Cortex of kidney (tissue), 1 donor: ENCODE measurements at places on chromosomes 6 and 20.

- no peak for DNase-seq
These were observed 22.2 kb upstream of the NCOA3 start for GRCh38 chr20:47479506-47479905.

GRCh38 chr20:32914031-32914430, 55.3 kb downstream of the EFCAB8 start:
- no peak for DNase-seq

GRCh38 chr6:53112871-53113270, 35.8 kb downstream of the GCM1 start:
- DNase-seq = no peak

DNA sequence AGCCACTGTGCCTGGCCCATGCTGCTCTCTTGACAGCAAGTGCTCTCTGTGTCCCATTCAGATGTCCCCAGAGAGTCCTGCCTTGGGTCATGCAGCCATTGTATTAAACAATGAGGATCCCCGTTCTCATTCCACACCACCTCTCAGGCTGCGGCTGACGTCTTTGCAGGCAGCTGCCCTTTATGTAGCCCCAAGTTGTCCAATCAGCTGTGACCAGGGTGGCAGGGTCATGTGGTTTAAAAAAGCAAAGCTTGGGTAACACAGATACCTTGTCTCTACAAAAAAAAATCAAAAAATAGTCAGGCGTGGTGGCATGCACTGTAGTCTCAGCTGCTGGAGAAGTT, 13.2 kb downstream of the GCNT2 start:
- DNase-seq = no peak

DNA sequence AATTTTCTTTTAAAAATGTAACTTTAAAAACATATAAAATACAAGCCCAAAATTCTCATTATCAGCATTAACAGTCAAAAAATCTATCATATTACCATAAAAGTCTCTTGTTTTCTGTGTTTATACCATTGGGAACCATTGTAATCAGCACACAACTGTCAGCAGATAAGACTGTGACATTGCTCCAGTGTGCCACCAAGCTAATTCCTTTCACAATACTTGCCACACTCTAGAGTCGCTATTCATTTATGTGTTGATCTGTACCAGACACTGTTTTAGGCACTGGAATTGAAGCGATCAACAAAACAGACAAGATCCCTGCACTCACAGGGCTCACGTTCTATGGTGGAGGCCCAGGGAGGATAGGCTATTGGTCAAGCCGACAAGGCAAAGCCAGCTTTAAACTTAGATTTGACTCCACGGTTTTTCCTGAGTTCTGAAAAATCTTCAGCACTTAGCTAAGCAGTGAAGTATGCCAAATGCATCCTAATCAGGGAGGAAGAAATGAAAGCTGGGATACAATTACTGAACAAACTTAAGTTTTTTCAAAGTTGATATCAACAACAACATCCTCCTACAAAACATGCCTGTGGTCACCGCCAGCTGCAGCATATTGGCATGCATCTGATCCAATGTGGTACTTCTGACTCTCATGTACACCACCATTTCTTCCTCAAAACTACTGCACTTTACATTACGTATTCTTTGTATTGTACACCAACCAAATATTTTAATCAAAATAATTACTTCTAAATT, 60.5 kb downstream of the GMDS start:
- DNase-seq = no peak

- no peak for DNase-seq
These were observed 59.8 kb downstream of the NEDD9 start for GRCh38 chr6:11172501-11173327.

- no peak for DNase-seq
These were observed 47.6 kb downstream of the CD109 start for GRCh38 chr6:73743556-73743955.

GRCh38 chr6:47254906-47255305, 54.8 kb downstream of the TNFRSF21 start:
- no peak for DNase-seq

DNA sequence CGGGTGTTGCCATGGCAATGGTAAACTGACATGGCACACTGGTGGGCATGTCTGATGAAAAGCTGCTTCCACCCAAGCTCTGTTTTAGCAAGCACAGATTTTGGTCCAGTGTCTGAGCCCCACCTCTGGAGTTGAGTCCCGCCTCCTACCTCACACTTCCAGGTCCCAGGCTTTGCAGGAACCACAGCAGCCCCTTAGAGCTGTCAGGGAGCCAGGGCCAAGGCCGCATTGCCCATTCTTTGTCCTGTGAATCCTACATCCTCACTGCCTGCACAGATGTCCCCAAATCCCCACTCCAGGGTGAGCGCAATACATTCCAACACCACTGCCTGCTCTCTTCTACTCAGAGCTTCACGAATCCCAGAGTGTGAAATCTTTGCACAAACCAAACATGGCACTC, 292.2 kb downstream of the PREX1 start:
- DNase-seq = no peak

DNA sequence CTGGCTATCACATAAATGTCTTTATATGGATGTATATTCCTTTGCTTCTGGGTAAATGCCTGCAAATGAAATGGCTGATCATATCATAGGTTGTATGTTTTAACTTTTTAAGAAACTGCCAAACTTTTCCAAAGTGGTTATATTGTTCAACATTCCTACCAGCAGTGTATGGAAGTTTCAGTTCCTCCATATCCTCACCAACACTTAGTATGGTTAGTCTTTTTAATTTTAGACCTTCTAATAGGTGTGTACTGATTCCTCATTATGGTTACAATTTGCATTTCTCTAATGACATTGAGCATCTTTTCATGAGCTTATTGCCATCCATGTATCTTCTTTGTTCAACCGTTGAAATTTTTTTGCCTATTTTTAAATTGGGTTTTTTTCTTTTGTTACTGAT, 155.4 kb downstream of the ZFAND3 start:
- DNase-seq = no peak

DNA sequence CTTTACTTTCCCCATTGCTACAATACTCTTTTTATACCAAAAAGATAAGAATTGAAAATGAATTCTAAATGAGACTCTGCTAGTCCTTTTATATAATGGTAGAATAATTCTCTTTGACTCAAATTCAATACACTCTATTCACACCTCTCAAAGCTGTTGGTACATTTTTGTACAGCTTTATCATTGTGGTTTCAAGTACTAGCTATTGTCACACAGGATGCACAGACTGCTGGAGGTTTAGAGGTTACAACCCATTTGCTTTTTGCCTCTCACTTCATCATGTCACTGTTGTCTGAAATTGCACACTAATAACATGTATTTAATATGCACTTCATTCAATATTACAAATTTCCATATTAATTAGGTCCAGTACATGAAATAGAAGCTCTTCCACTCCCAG, 442.2 kb upstream of the ARID1B start:
- DNase-seq = no peak

- DNase-seq = no peak
These were observed 134.4 kb upstream of the TMEM170B start for GRCh38 chr6:11403035-11403601.

- DNase-seq = no peak
These were observed 72.3 kb upstream of the SSTR4 start for GRCh38 chr20:22962567-22963439.

GRCh38 chr20:4961746-4962145, 39.6 kb downstream of the SLC23A2 start:
- DNase-seq = no peak

DNA sequence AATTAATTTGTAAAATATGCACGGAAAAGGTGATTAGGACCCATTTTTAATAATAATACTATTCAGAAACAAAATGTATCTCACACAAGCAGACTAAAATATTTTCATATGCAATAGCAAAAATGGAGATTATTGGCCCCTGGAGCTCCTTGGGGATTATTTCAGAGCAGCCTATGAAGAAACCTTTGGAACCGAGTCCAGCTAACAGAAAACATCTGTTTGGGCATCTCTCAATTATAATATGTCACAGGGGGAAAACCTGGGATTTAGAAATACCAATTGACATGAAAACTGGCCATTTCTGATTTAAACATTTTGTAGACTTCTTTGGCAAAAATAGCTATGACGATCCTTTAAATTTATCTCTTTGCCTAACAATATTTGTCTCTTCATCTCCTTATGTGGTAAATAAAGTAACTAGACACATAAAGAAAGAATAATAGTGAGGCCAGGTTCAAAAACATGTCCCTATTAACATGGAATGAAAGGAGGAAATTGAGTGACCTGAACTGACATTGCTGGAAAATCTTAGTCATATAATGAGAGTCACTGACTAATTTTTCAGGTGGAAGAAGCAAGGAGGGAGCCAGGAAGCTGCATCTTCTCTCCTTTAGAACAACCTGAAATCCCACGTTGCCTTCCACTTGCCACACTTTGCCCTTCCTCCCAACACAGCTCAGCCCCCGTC, 199.0 kb downstream of the SOD2 start:
- no peak for DNase-seq

DNA sequence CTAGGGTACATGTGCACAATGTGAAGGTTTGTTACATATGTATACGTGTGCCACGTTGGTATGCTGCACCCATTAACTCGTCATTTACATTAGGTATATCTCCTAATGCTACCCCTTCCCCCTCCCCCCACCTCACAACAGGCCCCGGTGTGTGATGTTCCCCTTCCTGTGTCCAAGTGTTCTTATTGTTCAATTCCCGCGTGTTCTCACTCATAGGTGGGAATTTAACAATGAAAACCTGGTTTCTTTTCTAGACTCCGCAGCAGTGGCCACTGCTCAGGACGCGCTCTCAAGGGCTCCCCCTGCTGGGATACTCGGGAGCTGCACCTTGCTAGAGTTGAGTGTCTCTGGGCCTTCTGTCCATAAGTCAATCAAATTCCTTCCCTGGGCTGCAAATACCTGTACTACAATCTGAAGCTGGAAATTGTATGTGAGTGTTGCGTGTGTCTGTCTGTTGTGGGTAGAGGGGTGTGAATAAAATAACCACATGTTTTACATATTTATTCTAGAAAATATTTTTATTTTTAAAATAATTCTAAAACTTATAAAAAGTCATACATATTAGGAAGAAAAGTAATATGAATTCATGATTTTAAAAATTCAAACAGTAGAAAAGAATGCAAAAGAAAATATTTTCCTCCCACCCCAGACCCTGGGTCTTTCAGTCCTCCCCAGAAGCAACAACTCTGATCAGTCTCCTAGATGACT, 8.2 kb upstream of the CEP250 start:
- no peak for DNase-seq

DNA sequence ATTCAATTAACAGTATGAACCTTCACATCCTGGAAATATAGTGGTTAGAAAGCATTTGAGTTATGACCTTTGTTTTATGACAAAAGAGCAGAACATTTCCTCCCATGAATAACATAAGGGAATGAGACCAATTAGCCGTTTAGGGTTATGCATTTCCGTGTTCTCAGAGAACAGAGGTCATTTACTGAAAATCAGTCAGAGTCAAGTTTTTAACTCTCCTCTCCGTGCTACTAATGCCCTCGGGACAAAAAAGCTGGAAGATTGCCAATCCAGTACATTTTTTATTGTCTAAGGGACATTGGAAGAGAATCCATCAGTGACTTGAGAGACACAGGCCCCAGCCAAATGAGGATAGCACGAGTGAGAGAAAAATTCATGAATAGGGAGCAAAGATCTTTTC, 632.7 kb downstream of the RFPL4B start:
- DNase-seq = no peak

- no peak for DNase-seq
These were observed 124.9 kb downstream of the ADAT2 start for GRCh38 chr6:143325379-143326140.

- no peak for DNase-seq
These were observed 130.0 kb downstream of the AGPAT4 start for GRCh38 chr6:161143663-161144430.

DNA sequence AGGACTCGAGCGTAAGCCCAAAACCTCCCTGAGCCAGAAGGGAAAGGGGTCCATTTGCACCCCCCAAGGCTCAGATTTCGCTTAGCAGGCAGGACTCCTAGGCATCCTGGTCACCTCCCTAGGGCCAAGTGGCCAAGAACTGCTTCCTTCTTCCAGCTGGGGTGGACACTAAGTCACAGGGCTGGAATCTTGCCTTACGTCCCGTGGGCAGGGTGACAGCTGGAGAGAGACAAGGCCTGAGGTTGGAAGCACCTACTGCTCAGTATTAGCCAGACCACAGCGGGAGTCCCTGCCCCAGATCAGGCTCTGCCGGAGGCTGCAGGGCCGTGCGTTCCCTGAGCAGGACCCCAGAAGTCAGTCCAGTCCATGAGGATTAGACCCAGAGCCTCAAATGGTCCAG, 19.7 kb downstream of the LAMA5 start:
- DNase-seq = no peak

GRCh38 chr6:125959041-125959440, 2.5 kb downstream of the HINT3 start:
- no peak for DNase-seq

- no peak for DNase-seq
These were observed 544.6 kb upstream of the BTBD3 start for GRCh38 chr20:11372876-11373790.

DNA sequence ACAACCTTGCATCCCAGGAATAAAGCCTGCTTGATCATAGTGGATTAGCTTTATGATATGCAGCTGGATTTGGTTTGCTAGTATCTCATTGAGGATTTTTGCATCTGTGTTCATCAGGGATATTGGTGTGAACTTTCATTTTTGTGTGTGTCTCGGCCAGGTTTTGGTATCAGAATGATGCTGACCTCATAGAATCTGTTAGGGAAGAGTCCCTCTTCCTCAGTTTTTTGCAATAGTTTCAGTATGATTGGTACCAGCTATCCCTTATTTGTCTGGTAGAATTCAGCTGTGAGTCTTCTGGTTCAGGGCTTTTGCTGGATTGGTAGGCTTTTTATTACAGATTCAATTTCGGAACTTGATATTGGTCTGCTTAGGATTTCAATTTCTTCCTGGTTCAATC, 132.5 kb downstream of the ZFAND3 start:
- DNase-seq = no peak

DNA sequence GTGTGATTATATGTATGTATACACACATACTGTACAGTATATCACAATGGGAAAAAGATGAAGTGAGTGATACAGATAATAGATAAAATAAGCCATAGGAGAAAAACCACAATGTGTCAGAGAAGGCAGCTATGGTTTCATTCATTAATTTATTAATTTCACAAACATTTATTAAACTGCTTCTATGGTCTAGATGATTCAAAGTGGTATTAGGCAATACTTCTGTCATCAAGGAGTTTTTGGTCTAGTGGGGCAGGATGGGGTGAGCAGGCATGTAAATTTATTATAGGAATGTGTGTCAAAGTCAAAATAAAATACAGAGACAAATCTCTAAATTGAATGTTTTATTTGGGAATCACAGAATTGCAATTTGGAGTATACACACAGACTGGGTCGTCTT, 65.2 kb upstream of the ANKEF1 start:
- no peak for DNase-seq

- DNase-seq = no peak
These were observed 24.6 kb upstream of the CST3 start for GRCh38 chr20:23662276-23662870.

GRCh38 chr6:125183391-125183790, 29.8 kb downstream of the TPD52L1 start:
- no peak for DNase-seq

GRCh38 chr6:24931296-24931695, 4.5 kb downstream of the RIPOR2 start:
- no peak for DNase-seq

GRCh38 chr20:32559753-32560380, 25.3 kb downstream of the NOL4L start:
- no peak for DNase-seq
